ENCODE measurements at places on chromosomes 5 and 9.

GRCh38 chr5:149596712-149597111, 15.4 kb downstream of the ARHGEF37 start:
- no peaks in the 10 kb centered on the region for H3K27me3 ChIP-seq
- H3K4me3 ChIP-seq, result no peak overlapping the region
- H3K27ac ChIP-seq, result no peak overlapping the region
- no peaks in the 10 kb centered on the region for H3K36me3 ChIP-seq
- H3K4me1 ChIP-seq, result no peaks in the 10 kb centered on the region
- peak; percentile 49 for DNase-seq

GRCh38 chr5:58466939-58467338, 7.1 kb upstream of the PLK2 start:
- H3K27ac ChIP-seq, result no peak overlapping the region
- no peaks in the 10 kb centered on the region for H3K27me3 ChIP-seq
- peak; percentile 90 for DNase-seq

DNA sequence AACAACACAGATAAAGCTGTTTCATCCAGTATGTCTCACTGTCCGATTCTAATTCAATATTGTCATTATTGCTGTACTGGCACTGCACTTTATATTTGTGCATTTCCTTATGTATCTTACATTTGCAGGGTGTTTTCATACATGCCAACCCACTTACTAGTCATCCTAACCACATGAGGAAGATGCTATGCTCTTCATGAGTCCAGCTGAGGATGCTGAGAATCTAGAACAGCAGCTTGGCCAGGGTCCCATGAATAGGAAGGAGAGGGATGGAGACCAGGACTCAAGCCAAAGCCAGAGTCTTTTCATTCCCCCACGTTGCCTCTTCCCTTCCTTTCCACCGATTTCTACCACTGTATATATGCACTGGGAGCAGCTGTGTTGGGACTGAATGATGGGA, 292.8 kb upstream of the KLF4 start:
- no peaks in the 10 kb centered on the region for H3K4me1 ChIP-seq
- DNase-seq, result no peak
- no peak overlapping the region for H3K27ac ChIP-seq
- no peak overlapping the region for H3K4me3 ChIP-seq
- H3K27me3 ChIP-seq, result no peaks in the 10 kb centered on the region

GRCh38 chr5:166991601-166992000, 1299.8 kb upstream of the WWC1 start:
- H3K4me1 ChIP-seq, result peaks cover 5% of the 10 kb centered on the region
- no peak overlapping the region for H3K4me3 ChIP-seq
- DNase-seq, result no peak
- H3K36me3 ChIP-seq, result no peaks in the 10 kb centered on the region

DNA sequence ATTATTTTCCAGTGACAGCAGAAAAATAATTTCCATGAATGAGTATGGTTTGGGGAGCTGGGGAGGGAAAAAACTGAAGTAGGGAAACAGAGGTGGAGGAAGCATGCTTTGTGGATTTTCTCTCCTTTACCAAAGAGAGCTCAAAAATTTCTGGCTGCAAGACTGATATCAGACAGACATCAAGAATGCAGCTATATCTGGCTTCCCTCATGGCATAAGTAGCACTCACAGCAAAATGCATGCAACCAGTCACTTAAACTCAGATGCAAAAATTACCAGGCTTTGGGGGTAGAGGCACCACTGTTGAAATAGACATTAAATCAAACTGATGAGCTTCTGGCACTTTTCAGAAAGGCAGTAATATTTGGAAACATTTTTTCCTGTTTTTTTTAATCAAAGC, 196.9 kb downstream of the TSSK1B start:
- no peak for DNase-seq
- H3K27ac ChIP-seq, result no peak overlapping the region
- no peaks in the 10 kb centered on the region for H3K27me3 ChIP-seq
- peaks cover 23% of the 10 kb centered on the region for H3K4me1 ChIP-seq

DNA sequence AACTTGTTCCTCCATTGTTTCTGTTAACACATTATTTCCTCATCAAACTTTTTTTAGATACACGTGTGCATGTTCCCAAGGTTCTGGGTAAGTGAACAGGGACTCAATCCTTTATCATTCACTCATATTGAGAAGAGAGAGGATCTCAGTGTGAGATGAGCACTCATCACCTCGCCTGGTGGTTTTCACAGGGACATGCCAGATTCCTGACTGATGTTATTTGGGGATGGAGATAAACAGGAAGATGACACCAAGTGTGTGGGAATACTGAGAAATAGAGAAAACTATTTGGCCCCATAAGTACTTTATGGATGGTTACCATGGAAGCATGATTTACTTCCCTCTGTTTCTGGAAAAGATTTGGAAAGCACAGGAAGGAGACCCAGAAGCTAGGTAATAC, 533.3 kb upstream of the DMAC1 start:
- no peak overlapping the region for H3K27ac ChIP-seq
- peak; percentile 94 for DNase-seq
- no peaks in the 10 kb centered on the region for H3K27me3 ChIP-seq
- H3K4me3 ChIP-seq, result no peak overlapping the region
- peaks cover 7% of the 10 kb centered on the region for H3K4me1 ChIP-seq

DNA sequence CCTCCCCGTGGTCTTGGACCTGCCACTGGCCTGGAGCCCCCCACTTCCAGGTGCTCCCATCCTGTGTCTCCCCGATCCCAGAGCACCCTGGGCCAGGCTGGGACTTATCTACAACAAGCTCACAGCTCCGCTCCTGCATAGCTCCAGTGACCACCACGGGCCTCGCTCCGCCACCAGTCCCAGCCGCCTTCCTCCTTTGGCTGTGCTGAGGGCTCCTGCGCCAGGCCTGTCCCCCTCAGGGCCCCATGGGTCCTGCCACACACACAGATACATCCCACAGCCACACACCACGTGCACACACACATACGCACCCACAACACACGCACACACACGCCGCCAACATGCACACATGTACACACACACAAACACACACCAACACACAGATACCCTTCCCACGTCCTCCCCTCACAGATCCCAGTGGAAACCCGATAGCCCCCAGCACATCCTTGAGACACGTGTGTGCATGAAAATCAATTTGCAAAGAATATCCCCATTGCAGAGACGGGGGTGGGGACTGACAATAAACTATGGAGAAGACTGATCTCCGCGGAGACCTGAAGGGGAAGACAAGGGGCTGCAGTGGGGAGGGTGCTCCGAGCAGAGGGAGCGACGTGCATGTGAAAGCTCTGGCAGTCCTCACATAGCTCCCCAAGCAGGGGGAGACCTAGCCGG, 18.5 kb upstream of the LAMC3 start:
- peaks cover 13% of the 10 kb centered on the region for H3K4me1 ChIP-seq
- DNase-seq, result peak; percentile 11
- no peak overlapping the region for H3K4me3 ChIP-seq
- no peaks in the 10 kb centered on the region for H3K36me3 ChIP-seq

DNA sequence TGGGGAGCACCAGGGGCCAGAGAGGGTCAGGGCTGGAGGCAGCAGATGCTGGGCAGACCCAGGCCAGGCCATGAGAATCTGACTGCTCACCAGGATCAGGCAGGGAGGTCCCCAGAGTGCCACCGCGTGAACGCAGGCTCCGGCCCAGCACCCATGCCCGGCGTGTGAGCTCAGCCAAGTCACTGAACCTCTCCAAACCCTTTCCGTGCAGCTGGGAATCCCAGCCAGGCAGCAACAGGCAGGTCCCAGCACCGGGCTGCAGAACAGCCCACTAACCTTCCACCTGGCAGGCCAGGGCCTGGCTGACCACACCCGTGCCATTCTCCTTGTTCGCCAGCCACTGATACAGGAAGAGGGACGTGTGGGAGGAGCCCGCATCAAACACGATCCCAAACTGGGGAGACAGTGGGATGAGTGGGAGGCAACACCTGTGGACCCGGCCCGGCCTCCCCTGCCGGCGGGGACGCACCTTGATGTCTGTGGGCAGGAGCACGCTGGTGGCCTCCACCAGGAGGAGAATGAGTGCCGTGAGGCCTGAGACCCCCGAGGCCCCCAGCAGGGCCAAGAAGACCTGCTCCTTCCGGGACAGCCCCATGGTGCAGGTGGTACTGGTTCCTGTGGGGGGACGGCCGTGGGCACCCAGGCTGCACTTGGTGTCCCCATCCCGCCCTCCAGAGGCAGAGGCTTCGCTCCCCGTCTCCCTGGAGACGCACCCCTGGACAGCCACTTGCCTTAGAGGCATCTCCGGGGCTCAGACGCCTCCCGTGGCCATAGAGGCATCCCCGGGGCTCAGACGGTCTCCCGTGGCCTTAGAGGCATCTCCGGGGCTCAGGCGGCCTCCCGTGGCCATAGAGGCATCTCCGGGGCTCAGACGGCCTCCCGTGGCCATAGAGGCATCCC, 3.2 kb downstream of the ENTPD8 start:
- H3K27ac ChIP-seq, result no peak overlapping the region
- no peaks in the 10 kb centered on the region for H3K36me3 ChIP-seq
- no peak for DNase-seq
- no peaks in the 10 kb centered on the region for H3K4me1 ChIP-seq

GRCh38 chr9:98807814-98808195, 335 bp downstream of the GALNT12 start:
- DNase-seq, result no peak
- H3K4me1 ChIP-seq, result no peaks in the 10 kb centered on the region
- H3K36me3 ChIP-seq, result no peaks in the 10 kb centered on the region
- peak overlapping the region; percentile 41 for H3K4me3 ChIP-seq
- H3K27me3 ChIP-seq, result no peaks in the 10 kb centered on the region
- H3K27ac ChIP-seq, result no peak overlapping the region

DNA sequence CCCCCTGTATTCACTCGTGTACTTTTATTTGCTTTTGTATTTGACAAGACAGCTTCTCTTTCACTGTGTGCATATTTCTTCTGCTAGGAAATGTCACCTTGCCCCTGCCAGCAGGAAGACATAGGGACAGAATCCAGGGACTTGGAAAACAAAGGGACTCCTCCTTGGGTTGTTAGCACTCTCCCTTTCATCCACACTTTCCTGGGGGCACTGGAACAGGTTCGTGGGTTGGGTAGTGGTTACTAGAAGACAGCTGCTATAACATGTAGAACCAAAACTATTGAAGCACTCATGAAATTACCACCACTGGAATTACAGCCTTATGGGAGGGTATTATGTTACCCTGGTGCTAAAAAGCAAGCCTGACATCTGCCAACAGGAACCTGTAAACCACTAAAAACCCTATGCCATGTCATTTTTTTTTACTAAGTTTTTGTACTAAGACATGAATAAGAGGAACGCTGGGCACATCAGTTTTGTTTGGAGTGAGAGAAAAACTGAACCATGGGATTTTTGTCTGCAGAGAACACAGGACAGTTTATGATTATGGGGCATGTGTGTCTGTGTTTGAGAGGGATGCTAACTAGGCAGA, 4.7 kb upstream of the CCL28 start:
- H3K4me1 ChIP-seq, result peaks cover 8% of the 10 kb centered on the region
- no peaks in the 10 kb centered on the region for H3K36me3 ChIP-seq
- H3K27me3 ChIP-seq, result no peaks in the 10 kb centered on the region
- H3K4me3 ChIP-seq, result no peak overlapping the region
- no peak for DNase-seq

DNA sequence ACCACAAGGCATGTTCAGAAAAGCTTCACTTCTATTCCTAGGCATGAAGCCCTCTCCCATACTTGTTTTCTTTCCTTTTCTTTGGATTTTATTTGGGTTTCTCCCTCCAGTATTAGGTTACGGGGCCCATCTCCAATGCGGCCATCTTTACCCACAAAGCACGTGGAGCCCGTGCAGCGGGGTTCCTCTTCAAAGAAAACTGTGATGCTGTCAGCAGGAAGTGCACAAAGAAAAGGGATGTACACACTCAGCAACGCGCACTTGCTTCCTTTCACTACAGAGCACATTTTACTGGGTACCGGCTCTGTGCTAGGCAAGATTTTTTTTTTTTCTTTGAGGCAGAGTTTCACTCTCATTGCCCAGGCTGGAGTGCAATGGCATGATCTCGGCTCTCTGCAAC, 106.6 kb downstream of the COL23A1 start:
- no peak for DNase-seq
- no peaks in the 10 kb centered on the region for H3K36me3 ChIP-seq
- peaks cover 2% of the 10 kb centered on the region for H3K4me1 ChIP-seq
- H3K27ac ChIP-seq, result no peak overlapping the region
- H3K4me3 ChIP-seq, result no peak overlapping the region
- H3K27me3 ChIP-seq, result no peaks in the 10 kb centered on the region

- peaks cover 4% of the 10 kb centered on the region for H3K4me1 ChIP-seq
- H3K4me3 ChIP-seq, result no peak overlapping the region
- H3K27me3 ChIP-seq, result no peaks in the 10 kb centered on the region
- peak; percentile 72 for DNase-seq
- no peaks in the 10 kb centered on the region for H3K36me3 ChIP-seq
Measured at GRCh38 chr5:35246411-35246810, 16.1 kb upstream of the PRLR start.

DNA sequence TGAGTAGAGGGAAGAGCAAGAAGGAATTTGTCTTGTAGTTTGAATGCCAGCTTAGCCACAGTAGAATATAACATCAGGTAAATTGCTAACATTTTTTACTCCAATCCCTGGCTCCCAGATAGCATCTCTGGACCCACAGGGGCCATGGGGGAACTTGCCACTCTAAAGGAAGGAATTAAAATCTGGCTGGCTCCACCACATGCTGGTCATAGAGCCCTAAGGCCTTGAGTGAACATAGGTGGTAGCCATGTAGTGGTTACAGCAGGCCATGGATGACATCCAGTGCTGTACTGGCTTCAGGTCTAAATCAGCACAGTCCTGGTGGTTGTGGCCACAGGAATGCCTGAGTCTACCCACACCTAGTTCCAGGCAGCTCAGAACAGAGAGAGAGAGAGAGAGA, 109.9 kb upstream of the RGMB start:
- no peaks in the 10 kb centered on the region for H3K36me3 ChIP-seq
- H3K27ac ChIP-seq, result no peak overlapping the region
- H3K4me1 ChIP-seq, result no peaks in the 10 kb centered on the region
- DNase-seq, result no peak

DNA sequence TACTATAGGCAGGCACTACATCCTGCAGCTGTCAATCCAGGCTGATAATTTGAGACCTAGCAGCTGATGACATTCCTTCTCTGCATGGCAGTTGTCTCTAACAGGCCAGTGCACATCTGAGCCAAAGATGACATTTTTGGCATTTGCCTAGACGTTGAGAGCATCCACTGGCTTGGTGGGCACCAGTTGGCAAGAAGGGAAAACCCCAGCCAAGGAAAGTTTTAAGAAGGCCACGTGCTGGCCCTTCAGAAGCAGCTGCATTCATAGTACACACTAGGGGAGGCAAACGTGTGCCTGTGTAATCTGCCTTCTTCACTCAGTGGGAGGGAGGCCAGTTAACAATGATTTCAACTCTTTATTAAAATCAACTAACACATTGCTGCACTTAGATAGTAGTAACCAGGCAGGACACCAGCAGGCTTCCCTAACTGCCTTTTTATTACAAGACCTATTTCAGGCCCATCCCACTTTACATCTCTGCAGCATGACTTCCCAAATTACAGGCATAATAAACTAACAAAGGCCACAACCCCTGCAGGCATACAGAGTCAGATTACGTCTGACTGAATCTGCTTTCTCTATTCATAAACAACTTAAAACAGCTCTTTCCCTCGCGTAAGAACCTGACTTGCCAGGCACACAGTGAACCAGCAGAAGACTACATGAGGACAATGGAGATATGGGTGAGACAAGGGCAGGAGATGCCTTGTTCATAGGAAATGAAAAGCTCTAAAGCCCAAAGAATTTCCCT, 576.3 kb downstream of the PDE4D start:
- H3K4me1 ChIP-seq, result peaks cover 7% of the 10 kb centered on the region
- no peaks in the 10 kb centered on the region for H3K36me3 ChIP-seq

Measured in mesendoderm (in vitro differentiated cells).